ENCODE measurements at places on chromosomes 6 and 20.

GRCh38 chr20:20839771-20840170 lies 127.3 kb upstream of the RALGAPA2 start:
- DNase-seq: no peak

GRCh38 chr6:72626126-72626525 lies 4.3 kb downstream of the KCNQ5 start:
- peak; percentile 77 for DNase-seq

DNA sequence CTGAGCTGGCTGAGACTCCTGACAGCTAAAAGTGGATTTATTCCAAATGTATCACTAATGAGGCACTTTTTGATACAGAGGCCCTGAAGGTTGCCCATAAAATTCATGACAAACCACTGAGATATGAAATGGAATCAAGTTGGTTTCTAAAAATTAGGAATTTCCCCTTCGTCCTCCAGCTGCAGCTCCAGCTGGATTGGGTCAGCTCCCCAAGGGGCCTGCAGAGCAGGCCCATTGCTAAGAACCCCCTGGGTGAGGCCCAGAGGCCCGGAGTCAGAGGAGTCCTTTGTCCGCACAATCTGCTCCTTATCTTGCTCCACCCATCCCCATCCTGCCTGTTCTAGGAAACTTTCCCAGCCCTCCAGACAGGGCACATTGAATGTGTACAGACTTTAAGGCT lies 163.5 kb upstream of the TOP1 start:
- no peak for DNase-seq

DNA sequence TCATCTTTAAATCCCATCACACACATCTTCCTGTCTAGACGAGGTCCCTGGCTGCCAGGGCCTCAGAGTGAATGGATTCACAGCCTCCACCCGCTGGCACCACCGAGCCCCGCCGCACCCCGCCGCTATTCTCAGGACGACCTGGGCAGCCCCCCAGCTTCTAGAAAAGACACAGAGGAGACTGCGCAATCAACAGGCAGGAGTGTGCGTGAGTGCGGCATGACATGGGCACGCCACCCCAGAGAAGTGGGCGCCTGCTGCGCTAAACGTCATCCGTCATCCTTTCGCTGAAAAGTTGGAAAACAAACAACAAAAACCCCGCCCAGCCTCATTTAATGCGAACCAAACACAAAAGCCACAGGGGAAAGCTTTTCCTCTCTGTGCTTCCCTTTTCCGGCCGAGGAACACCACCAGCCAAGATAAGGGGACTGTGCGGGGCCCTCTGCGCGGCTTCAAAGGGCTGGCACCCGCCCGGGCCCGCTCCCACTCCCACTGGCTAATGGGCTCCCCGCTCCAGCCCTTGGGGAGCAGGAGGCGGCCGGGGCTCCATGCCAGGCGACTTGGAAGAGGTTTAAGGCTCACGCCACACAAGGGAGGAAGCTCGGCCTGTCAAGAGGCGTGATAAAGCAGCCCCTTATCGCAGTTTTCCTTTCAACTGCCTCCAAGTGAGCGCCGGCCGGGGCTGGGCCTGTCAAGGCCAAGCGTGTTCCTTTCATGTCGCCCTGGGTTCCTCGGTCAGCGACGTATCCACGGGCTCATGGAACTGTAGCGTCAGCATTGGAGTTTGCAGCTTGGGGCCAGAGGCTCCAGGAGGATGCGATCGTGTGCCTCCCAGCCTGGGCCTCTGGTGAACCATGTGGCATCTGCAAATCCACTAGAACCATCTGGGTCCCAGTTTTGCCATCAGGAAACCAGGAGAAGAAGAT lies 50.1 kb downstream of the NFATC2 start:
- no peak for DNase-seq

GRCh38 chr6:1244941-1245340 lies 67.0 kb upstream of the FOXQ1 start:
- DNase-seq: no peak

DNA sequence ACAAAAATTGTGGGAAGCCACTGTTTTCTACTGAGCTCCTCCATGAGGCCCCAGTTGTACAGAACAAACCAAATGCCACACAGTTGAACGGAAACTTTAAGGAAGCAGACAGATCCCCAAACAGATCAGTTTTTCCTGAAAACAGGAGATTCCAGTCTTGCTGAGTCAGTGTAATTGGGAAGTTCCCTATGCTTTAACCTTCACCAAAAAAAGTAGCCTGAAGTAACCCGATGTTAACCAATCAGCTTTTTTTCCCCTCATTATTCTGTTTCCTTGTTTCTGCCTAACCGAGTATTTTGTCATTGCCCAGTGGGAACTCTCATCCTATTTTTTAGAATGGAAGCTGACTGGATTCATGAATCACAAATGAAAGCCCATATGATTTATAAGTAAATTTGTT lies 36.7 kb downstream of the MARCKS start:
- no peak for DNase-seq

- DNase-seq: no peak
These were observed 58.9 kb downstream of the RREB1 start for GRCh38 chr6:7166410-7167293.
